Fibroblast of skin of right quadriceps (primary cell): ENCODE measurements at places on chromosomes 2 and 18.

DNA sequence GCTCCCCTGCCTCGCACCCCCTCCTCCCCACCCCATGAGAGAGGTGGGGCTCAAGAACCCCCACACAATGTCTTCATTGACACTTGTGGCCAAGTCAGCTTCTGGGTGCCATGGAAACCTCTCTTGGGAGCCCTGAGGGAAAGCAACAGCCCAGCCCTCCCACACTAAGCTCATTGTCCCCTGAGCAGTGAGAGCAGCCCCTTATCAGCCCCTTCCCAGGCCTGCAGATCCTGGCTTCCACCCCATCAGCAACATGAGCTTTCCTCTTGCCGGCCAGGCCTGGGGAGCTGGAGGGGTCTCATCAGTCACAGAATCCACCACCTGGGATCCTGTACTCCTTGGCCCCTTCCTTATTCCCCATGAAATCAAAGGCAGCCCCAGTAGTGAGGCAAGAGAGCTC, 107.8 kb upstream of the ST3GAL5 start:
- no peak for DNase-seq

DNA sequence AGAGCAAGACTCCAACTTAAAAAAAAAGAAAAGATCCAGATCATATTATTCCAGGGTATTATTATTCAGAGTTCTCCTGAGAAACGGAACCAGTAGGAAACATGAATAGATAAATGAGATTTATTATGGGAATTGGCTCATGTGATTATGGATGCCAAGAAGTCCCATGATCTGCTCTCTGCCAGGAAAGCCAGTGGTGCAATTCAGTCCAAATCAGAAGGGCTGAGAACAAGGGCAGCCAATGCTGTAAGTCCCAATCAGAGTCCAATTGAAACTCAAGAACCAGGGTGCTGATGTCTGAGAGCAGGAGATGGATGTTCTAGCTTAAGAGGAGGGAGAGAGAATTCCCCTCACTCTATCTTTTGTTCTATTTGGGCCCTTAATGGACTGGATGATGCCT, 7.8 kb downstream of the SCYGR2 start:
- no peak for DNase-seq

GRCh38 chr2:54767921-54768320, 44.5 kb downstream of the EML6 start:
- DNase-seq = peak; percentile 37

DNA sequence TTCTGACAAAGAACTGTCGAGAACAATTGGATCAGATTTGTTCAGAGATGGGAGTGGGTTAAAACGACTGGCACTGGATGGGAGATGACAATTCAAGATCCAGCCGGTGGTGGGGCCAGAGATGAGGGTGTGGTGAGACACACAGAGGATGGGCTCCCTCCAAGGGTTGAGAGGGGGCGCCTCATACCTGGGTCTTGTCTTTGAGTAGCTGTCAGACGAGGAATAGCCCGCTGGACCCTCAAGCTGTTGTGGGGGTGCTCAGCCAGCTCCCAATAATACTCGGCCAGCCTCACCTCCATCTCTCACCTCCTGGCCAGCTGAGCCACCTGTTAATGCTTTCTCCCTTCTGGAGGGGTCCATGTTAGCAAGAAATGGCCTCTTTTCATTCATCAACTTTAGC, 14.0 kb downstream of the INPP5D start:
- DNase-seq = no peak

- DNase-seq = no peak
Observed at GRCh38 chr2:171813126-171813525, 80.9 kb downstream of the SLC25A12 start.

DNA sequence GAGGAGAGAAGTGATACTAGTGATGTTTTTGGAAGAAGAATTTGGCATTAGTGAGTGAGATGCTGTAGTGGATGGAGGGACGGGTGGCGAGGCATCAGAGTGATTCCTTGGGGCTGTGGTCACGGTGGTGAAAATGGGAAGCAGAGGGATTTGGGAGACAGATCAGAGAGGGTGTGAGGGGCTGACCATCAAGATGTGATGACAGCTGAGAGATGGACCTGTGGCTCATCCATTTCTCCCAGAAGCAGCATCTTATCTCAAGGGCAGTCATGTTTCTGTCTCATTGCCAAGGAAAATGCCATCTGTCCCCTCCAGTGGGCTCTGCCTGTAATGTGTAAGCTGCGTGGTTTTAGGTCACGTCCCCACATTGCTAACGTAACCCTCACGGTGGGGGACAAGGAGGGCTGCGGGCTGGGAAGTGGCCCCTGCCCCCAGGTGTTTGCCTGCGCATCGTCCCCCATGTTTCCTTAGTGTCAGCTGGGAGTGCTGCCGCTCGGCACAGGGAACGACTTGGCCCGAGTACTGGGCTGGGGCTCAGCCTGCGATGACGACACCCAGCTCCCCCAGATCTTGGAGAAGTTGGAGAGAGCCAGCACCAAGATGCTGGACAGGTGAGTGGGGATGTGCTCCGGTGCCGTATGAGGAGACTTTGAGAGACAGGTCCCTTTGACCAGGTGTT, 91.0 kb downstream of the DGKD start:
- no peak for DNase-seq

DNA sequence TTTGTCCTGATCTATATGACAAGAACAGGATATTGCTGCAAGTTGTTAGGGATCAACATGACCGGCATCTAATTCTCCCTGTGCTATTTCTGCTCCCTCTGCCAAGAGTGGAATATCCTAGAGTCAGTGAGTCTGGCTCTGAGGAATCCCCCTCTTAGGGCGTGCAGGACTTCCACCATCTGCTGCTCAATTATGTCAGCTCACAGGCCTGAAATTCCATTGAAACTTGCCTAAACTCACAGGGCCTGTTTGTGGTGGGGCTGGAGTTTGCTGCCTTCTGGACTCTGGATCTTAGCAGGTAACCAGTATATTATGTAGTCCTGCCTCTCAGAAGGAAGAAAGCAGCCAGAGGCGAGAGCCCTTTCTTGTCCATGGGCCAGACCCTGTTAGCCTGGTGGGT, 323.0 kb downstream of the TSN start:
- DNase-seq = peak; percentile 15

DNA sequence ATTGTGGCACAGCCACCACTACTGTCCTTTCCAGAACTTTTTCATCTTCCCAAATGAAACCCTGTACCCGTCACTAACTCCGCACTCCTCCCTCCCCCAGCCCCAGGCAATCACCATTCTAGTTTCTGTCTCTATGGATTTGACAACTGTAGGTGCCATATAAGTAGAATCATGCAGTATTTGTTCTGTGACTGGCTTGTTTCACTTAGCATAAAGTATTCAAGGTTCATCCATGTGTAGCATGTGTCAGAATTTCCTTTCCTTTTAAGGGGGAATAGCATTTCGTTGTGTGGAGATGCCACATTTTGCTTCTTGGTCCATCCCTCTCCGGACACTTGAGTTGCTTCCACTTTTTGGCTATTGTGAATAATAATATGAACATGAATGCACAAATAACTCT, 842 bp upstream of the CKAP2L start:
- DNase-seq = no peak

- DNase-seq = no peak
Observed at GRCh38 chr2:31967790-31968189, 43.0 kb downstream of the MEMO1 start.

- peak; percentile 14 for DNase-seq
Observed at GRCh38 chr2:205259121-205259520, 423.2 kb upstream of the NRP2 start.

- no peak for DNase-seq
Observed at GRCh38 chr2:47510745-47511144, 107.8 kb downstream of the MSH2 start.

DNA sequence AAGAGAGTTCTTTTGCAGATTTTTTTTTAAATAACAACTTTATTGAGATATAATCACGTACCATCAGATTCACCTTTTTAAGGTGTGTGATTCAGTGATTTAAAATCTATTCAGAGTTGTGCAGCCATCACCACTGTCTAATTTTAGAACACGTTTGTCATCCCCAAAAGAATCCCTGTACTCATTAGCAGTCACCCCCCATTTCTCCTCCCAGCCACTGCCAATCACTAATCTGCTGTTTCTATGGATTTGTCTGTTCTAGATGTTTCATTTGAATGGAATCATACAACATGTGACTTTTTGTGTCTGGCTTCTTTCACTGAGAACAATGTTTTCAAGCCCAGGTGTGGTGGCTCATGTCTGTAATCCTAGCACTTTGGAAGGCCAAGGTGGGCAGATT, 55.4 kb upstream of the RAPH1 start:
- no peak for DNase-seq

- no peak for DNase-seq
Observed at GRCh38 chr2:29963972-29964570, 42.7 kb upstream of the ALK start.

GRCh38 chr2:172462849-172463381, 35.5 kb downstream of the ITGA6 start:
- no peak for DNase-seq

GRCh38 chr2:205688417-205689200, 6.3 kb downstream of the NRP2 start:
- DNase-seq = no peak

DNA sequence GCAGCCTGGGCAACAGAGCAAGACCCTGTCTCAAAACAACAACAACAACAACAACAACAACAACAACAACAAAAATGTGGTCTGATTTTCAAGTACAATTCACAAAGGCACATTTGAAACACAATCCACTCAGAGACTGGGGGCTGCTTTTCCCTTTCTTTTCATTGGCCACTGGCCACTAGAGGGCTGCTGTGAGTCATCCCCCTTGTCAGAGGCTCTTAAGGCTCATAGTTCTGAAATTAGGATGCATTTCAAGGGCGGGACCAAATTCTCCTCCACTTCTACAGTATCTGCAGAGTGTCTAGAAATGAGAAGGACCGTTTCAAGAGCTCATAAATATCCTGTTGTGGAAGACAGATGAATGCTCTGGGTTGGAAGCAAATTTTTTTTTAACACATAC, 285.4 kb downstream of the NRXN1 start:
- peak; percentile 31 for DNase-seq

DNA sequence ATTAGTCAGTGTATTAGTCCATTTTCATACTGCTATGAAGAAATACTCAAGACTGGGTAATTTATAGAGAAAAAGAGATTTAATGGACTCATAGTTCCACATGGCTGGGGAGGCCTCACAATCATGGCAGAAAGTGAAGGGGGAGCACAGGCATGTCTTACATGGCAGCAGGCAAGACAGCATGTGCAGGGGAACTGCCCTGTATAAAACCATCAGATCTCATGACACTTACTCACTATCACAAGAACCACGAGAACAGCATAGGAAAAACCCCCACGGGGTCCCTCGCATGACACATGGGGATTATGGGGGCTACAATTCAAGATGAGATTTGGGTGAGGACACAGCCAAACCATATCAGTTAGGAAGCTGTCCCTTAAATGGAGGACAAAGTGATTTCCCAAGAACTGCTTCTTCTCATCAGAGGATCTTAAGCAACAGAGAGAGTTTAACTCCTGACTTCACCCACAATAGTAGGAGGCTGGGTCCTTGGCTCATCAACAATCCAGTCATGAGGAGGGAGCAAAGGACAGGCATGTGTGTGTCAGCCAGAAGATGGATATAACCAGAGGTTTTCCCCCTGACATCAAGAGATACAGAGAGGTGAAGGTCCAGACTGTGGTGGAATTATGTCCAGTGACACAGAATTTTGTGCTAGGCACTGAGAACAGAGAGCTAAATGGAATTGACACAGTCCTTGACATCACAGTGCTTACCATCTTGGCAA, 203.8 kb upstream of the SH3BP4 start:
- DNase-seq = no peak

- DNase-seq = peak; percentile 14
Observed at GRCh38 chr2:179861416-179862067, at the start of gene ZNF385B. Gene ZNF385B, minus strand, starts transcription at chr2:179861612.

DNA sequence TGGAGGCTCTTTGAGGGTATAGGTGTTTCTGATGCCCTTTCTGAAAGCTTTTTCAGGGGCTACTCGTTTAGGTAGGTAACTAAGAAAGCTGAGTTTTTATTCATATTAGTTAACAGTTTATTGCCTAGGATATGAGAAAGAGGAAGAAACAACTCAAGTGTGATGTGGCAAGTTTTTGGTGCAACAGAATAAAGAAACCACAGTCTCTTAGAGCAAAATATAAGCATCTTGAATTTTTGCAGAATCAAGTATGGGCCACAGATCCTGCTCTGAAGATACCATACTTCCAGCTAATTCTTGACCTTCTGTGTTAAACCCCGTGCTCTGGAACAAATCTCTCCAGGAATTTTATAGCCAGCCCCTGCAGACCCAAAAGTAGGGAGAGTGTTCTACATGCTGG, 147.7 kb upstream of the SLC1A4 start:
- DNase-seq = no peak

- peak; percentile 1 for DNase-seq
Observed at GRCh38 chr18:77650799-77651385, 401.2 kb downstream of the GALR1 start.

- peak; percentile 8 for DNase-seq
Observed at GRCh38 chr2:74632209-74632938, 15.8 kb downstream of the M1AP start.

DNA sequence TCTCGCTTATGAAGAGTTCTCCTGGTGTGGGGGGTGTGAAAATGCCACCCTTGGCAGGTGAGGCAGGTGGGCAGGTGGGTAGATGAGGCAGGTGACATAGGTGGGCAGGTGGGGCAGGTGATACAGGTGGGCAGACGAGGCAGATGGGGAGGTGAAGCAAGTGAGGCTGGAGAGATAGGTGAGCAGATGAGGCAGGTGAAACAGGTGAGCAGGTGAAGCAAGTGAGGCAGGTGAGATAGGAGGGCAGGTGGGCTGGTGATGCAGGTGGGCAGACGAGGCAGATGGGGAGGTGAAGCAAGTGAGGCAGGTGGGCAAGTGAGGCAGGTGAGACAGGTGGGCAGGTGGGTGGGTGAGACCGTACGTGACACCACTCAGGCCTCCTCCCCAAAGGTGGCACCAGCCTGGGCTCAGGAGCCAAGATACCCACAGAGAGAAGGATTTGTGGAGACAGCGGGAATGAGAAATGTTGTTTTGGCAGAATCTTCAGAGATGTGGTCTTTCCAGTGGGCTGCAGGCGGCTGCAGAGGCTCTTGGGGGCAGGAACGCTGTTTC, 232.3 kb upstream of the MYT1L start:
- DNase-seq = no peak

GRCh38 chr18:29218091-29218490, 1041.2 kb upstream of the CDH2 start:
- peak; percentile 63 for DNase-seq

DNA sequence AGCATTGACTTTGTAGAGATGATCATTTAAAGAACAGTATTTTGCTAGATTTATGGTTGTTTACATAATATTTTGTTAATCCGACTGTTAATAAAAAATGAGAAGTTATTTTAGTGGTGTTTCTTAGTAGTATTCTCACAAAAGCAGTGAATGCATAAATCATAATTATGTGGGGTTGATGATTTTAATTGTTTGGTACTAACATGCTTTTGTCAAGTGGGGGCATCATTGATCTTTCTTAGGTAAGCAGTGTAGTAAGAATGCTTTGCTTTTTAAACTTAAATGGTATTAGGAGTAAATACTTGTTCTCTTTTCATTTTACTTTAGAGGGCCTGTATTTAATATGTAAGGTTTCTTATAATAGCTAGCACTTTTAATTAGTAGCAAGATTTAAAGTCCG, 109.2 kb upstream of the OTX1 start:
- no peak for DNase-seq

DNA sequence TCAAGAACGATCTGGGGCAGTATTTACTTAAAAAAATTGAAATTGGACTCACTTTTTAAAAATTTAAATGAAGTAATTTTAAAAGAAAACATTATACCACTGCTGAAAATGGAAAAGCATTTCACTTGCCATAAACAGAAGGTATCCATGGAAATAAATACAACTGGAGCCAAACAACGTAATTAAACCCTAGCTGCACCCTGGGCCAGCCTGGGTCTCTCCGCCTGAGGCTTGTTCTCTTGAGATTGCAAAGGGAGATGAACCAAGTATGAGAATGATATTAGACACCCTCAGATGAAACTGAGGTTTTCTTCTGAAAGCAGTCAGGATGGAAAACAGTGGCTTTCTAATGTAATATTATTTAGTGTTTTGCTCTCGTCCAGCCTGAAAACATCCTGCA, 264.4 kb downstream of the KCNE4 start:
- DNase-seq = no peak
